ENCODE measurements at places on chromosomes 13 and 19.

DNA sequence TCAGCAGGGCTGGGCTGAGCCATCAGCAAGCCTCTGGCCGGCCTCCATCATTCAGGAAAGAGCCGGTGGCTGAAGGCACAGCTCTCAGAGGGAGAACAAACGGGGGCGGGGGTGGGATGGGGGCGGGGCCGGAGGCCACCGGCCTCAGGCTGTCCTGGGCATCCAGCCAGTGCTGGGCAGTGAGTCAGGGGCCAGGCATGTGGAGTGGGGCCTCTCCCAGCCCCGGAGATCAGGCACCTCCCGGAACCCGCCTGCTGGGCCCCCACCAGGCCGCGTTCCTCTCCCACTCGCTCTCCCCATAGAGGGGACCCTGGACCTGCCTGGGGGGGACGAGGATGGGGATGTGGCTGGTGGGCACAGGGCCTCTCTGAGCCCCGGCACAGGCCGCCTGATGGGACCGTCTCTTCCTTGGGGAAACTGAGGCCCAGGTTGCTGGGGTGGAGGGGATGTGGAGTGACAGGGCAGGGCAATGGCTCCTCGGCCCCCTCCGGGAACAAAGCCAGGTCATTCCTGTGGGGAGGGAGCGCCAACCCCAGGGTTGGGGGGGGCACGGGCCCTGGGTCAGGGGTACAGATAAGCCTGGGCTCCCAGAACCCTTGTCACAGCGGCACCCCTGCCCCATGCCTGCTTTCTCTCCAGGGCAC lies 12.9 kb downstream of the SPC24 start:
- peak; percentile 85 for DNase-seq

DNA sequence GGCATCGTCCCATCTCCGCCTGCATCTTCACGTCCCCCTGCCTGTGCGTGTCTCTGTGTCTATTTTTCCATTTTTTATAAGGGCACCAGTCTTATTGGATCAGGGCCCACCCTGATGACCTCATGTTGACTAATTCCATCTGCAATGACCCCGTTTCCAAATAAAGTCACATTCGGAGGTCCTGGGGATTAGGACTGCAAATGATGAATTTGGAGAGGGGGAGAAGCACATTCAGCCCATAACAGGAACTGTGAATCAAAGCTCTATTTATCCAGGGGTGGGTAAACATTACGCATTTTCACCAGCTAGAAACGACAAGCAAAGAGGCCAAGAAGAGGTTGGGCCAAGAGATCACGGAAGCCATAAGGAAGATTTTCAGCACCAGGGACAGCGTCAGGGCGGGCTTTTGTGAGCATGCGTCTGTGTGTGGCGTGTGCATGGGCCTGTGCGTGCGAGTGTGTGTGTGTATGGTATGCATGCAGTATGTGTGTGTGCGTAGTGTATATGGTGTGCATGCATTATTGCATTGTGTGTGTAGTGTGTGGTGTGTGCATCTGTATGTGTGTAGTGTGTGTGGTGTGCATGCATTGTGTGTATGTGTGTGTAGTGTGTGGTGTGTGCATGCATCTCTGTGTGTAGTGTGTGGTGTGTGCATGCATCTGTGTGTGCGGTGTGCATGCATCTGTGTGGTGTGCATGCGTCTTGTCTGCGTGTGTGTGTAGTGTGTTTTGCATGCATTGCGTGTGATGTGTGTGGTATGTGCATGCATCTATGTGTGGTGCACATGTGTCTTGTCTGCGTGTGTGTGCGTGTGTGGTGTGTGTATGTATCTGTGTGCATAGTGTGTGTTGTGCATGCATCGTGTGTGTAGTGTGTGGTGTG lies 19.6 kb downstream of the CELF5 start:
- peak; percentile 28 for DNase-seq

DNA sequence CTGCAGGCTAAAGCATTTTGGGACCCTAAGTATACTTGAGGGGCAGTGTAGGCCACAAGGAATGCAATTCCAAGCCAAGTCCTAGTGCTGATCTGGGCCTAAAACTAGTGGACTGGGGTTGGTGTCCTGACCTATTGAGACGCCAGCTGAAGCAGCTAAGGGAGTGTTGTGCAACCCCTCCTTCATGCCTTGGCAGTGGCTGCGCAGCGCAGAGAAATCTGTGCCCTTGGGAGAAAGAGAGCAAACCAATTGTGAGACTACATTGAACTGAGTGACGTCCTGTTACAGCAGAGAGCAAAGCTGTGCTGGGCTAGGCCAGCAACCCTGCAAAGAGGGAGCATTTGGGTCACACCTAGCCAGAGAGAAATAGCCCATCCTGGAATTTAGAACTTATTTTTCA lies 2715.0 kb upstream of the PCDH20 start:
- DNase-seq = peak; percentile 36

GRCh38 chr13:49932066-49932465 lies 4.1 kb downstream of the SPRYD7 start:
- DNase-seq = no peak

DNA sequence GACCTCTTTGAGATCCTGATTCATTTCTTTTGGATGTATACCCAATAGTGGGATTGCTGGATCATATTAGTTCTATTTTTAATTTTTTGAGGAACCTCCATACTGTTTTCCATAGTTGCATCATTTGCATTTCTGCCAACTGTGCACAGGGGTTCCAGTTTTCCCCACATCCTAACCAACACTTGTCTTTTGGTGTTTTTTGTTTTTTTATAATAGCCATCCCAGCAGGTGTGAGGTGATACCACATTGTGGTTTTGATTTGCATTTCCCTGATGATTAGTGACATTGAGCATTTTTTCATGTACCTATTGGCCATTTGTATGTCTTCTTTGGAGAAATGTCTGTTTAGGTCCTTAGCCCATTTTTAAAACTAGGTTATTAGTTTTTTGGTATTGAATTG lies 18.8 kb upstream of the GPR183 start:
- DNase-seq = no peak

DNA sequence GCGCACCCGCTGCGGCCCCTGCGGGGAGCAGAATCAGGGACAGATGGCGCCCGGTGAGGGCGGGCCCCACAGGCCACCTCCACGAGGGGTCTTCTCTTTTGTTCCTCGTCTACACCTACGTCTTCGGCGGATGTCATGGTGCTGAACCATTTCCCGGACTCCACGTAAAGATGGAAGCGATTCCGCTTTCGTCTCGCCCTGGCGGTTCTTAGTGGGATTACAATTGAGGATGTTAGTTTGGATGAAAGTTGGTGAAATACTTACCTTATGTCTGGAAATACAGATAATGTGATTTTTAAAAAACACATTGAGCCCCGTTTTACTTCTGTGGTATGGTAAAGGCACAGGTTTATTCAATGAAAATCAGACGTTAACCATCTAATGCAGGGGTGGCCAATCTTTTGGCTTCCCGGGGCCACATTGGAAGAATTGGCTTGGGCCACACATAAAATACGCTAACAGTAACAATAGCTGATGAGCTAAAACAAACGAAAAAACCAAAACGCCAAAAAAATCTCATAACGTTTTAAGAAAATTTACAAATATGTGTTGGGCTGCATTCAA lies 1.4 kb upstream of the ZMYM5 start:
- DNase-seq = peak; percentile 57

- DNase-seq = no peak
Measured at GRCh38 chr13:94822356-94822755, 110.0 kb upstream of the SOX21 start.

GRCh38 chr19:29760752-29761502 lies 45.9 kb upstream of the C19orf12 start:
- DNase-seq = no peak

DNA sequence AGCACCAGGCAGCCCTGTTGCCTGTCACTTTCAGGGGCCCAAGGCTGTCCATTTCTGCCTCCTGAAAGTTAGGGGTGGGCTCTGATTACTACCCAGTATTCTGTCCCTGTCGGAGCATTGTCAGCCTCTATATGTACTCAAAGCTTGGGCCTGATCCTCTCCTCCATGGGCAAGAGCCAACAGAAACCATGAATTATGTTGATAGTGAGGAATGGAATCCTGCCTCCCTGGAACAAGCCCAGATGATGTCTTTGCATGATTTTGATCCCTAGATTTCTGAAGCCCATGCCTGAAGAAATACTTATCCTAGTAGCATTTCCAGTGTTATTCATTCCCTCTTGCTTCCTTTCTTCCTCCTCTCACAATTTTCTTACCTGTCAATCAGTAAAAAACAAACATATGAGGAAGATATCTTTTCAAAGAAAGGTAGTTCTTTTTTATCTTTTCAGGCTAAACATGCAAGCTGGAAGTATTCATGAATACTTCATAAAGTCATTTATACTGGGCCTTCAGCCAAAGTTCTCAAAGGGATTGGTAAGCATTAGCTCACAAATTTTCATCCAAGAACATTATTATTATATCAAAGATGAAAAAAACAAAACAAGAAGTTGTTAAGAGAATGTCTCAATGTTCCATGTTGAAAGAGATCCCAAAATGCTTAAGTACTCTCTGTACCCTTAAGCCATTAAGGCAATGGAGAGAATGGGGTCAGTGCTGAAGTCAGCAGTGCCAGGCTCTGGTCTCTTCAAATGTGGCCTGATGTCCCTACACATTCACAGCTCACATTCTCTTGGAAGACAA lies 171.7 kb downstream of the NHLRC3 start:
- DNase-seq = peak; percentile 41

DNA sequence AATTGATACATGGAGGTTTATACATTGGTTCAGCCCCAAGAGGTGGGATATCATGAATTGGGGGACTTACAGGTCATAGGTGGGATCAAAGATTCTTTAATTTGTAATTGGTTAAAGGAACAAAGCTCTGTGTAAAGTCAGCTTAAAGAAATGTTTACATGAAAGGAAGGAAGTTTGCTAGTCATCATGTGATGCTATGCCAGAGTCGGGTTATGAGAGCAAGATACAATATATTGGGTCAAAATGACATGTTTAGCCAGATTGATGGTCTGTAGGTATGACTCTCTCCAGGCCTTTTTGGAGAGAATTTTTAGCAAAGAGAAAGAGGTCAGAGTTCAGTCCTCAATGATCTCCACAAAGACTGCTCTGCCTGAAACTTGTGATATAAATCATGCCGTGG lies 5.3 kb upstream of the CYSLTR2 start:
- no peak for DNase-seq

- DNase-seq = no peak
Measured at GRCh38 chr13:66914155-66914554, 316.0 kb downstream of the PCDH9 start.

Data from stromal cell of bone marrow (primary cell).